ENCODE measurements at places on chromosomes 16 and 17.

DNA sequence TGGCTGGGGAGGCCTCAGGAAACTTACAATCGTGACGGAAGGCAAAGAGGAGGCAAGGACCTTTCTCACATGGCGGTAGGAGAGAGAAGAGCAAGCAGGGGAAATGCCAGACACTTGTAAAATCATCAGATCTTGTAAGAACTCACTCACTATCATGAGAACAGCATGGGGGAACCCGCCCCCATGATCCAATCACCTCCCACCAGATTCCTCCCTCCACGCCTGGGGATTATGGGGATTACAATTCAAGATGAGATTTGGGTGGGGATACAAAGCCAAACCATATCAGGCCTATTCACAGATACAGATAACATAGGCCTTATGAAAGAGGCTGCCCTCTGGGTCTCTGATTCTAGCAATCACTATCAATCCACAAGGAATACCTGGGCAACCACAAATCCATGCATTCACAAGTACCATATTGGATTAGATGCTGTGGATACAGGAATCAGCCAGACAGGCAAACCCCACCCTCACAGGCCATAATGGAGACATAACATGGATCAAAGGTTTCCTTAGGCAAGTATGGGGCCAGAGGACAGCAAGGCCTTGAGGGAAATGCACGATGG is 284.9 kb downstream of the SOX9 start:
- DNase-seq: no peak

GRCh38 chr17:13153036-13153435 is 135.2 kb upstream of the ELAC2 start:
- no peak for DNase-seq

DNA sequence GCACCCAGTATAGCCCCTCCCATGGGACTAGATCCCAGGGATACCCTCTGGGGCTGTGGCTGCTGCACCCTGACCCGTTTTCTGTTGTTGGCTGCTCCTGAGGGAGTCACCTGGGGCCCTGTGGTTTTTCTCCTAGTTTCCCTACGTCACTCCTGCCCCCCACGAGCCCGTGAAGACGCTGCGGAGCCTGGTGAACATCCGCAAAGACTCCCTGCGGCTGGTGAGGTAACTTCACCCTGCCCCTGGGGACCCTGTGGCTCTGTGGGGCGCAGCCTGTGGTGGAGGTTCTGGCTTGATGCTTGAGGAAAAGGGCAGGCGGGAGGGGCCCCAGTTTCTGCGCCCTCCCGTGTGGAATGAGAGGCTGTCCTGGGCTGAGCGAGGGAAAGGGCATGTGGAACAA is 27.2 kb downstream of the MGRN1 start:
- no peak for DNase-seq

DNA sequence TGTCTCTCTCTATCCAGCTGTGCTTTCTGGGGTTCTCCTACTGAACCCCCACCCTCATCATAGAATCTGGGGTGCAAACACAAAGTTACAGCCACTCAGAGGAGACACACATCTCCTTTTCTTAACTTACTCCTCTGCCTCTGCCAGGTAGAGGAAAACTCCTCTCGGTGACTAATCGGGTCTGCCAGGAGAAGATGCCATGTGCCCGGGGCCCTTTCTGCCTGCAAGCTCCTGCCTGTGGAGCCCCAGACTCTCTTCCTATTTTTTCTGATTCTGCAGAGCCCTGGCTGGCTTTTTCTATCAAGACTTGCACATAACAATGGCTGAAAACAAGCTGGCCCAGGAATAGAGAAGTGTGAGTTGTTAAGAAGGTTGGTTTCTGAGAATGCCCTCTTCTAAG is 10.4 kb downstream of the SLC6A4 start:
- DNase-seq: no peak

- no peak for DNase-seq
Observed at GRCh38 chr17:43211123-43211479, 574 bp upstream of the TMEM106A start.

GRCh38 chr17:27571563-27572352 is 59.2 kb upstream of the LGALS9 start:
- no peak for DNase-seq

- no peak for DNase-seq
Observed at GRCh38 chr16:86777381-86777946, 199.1 kb downstream of the FOXL1 start.

DNA sequence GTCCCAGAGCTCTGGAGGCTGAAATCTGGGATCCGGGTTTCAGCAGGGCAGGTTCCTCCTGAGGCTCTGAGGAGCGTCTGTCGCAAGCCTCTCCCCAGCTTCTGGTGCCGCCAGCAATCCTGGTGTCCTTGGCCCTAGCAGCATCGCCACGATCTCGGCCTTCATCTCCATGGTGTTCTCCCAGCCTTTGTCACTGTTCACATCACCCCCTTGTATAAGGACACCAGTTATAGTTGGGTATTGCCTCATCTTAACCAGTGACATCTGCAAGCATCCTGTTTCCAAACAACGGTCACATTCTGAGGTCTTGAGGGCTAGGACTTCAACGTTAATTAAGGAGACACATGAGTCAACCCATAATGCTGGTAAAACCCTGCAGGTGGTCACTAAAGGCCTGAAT is 2.8 kb upstream of the PPP1R27 start:
- no peak for DNase-seq

DNA sequence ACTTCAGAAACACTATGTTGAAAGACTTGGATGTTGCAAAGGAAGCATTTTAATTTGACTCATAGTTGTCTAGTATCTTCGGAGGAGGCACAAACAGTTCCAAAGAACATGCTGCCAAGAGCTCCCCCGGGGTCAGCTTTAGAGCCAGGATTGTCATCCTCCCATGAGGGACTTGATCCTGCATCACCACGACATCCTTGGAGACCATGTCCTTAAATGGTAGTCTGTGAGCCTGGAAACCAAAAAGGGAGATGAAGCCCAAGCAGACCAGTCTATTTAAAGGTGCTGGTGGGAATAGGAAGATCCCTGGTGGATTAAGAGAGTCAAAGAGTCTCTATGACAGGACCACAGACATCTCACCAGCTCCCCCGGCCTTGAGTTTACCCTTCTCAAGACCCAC is 33.3 kb upstream of the DYNLRB2 start:
- DNase-seq: no peak

DNA sequence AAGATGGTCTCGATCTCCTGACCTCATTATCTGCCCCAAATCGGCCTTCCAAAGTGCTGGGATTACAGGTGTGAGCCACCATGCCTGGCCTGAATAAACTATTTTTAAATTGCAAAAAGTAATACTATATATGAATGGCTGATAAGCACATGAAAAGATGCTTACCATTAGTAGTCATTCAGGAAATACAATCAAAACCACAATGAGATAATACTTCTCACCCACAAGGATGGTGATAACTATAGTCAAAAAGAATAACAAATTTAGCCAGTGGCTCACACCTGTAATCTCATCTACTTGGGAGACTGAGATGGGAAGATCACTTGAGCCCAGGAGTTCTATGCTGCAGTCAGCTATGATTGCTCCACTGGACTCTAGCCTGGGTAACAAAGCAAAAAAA is 2.4 kb upstream of the TACO1 start:
- no peak for DNase-seq

Measured in nucleus accumbens (tissue), 56 donors.